ENCODE measurements at places on chromosomes 3 and 15.

DNA sequence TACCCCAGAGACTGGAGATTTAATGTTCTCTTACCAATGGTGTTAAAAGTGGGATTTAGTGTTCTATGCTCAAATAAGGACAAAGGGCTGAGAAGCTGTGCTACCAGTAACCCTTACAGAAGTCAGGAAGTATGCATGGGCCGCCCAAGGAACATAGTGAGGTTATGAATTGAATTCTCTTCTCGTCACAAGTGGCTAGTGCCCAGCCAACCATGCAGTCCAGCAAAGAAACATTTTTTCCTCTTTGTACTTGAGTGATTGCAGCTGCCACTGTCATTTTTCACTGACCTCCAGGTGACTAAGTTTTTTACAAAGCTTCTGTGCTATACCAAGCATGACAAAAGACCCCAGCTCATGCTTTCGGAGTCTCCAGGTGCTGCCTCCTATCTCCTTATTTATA is 110.6 kb upstream of the DCBLD2 start:
- DNase-seq = no peak

- DNase-seq = no peak
Observed at GRCh38 chr3:111333642-111334041, 208.4 kb upstream of the CD96 start.

- no peak for DNase-seq
Observed at GRCh38 chr15:73034221-73034620, 18.0 kb upstream of the NEO1 start.

DNA sequence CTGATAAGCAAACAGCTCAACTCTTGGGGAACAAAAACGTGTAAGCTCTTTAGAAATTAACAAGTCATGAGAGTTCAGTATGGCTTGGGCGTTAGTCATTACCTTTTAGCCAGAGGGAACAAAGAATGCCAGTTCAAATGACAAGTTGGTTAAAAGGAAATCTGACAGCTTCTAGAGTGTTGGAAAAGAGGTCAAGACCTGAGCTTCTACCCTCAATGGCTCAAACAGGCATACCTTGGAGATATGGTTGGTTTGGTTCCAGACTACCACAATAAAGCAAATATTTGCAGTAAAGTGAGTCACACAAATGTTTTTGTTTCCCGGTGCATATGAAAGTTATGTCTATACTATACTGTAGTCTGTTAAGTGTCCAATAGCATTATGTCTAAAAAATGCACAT is 136.1 kb downstream of the CACNA1D start:
- DNase-seq = no peak

GRCh38 chr3:40780291-40780924 is 255.6 kb downstream of the ZNF621 start:
- DNase-seq = no peak

- DNase-seq = no peak
Observed at GRCh38 chr15:38843736-38844590, 279.3 kb upstream of the RASGRP1 start.

- no peak for DNase-seq
Observed at GRCh38 chr3:17044855-17045254, 160.1 kb downstream of the PLCL2 start.

DNA sequence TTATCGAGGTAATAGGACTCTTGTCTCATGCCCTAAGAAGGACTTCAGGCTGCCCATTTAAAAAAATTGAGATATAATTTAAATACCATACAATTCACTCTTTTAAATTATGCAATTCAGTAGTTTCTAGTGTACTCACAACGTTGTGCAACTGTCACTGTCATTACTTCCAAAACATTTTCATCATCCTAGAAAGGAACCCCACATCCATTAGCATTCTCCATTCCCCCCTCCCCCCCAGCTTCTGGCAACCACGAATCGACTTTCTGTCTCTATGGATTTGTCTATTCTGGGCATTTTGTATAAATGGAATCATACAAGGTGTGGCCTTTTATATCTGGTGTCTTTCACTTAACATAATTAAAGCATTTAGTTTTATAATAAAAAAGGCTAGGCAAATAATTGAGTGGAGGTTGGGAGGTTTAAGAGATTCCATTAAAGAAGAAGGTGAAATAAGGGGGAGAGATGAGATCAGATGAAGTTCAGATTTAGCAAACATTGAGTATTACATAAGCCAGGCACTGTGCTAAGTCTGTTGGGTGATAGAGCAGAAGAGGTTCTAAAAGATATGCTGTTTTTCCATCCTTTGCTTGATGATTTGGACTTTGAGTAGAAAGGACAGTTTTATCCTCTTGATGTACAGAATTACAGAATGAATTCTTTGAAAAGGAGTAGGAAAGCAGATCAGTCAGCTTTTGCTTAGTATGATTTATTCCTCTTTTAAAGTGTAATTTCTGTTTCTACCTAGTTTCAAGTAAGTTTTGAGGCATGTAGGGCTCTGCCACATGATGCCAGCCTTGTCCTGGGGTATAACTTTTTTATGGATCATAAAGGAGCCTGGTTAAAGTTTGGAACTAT is 36.3 kb downstream of the UBE2E2 start:
- DNase-seq = no peak

GRCh38 chr3:156694536-156694935 is 20.1 kb downstream of the TIPARP start:
- no peak for DNase-seq

Data from stimulated activated CD8-positive, alpha-beta memory T cell treated with anti-CD3 and anti-CD28 coated beads, Interleukin-2, amount 100 ng/mL, for 1 hour (primary cell).